ENCODE measurements at places on chromosomes 11 and 22.

DNA sequence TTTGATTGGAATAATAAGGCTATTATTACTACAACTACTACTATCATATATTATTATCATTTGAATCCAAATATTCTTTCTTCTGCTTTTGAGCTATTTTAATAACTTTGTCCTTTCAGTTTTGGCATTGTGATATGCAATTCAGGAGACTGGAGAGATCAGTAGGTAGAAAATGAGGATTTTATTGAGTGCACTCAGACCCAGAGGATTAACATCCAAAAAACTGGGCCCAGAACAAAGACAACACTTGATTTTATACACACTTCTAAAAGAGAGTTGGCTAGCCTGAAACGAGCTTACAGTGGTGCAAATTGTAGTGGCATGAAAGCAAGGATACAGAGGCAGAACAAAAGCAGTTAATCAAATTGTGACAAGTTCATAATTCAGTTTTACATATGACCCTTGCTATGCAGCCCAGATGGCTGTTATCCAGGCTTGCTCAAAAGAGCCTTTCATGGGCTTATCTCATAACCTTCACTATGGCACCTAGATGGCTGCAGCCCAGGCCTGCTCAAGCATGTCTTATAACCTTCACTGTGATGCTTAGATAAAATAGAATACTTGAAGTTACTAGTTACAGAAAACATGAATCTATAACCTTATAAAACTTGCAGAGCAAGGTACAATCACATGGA lies 796.3 kb upstream of the RAG2 start:
- no peak for DNase-seq

GRCh38 chr11:47453365-47453764 lies 4.4 kb upstream of the RAPSN start:
- no peak for DNase-seq

DNA sequence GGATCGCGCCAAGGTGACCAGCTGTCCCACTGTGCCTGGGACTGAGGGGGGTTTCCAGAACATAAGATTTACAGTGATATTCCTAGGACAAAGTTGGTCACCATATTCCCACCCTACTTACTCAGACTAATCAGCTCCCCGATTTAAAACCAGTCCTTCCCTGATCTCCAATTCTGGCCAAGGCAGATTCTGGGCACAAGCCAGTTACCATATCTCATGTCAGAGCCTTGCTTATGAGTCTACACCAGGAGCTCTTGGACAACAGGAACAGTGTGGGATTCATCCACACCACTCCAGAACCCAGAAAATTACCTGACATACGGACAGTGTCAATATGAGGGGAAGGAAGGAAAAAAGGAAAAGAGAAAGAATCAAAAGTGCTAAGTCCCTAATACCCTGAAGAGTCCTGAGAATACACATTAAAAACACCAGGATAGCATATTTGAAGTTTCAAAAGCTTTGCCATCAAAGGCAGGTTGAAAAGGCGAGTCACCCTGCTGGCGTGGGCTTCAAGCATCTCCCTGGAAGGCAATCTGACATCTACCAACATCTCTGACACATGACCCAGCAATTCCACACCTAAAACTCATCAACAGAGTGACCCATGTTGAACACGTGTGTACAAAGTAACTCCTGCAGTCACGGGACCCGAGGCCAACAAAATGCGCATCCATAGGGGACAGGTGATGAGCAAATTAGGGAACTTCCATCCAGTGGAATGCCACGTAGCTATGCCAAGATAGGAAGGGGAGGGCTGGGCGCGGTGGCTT lies 8.0 kb upstream of the IL2RB start:
- no peak for DNase-seq

DNA sequence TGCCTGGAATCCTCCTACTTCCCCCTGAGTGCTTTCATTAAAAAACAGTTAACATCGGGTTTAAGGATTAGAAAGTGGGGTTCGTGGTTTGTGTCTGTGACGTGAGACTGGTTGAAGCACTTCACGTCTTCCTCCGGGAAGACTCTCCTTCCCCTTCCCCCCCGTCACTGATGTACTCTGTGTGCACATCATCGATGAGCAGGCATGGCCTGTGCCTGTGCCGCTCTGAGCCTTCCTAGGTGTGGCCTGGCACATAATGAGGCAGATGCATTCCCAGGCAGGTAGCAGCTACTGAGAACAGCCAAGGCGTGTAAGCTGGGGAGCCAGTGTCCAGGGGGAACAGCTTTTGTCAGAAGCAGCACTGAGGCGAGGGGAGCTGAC lies 93.8 kb downstream of the BCR start:
- DNase-seq: peak; percentile 76

DNA sequence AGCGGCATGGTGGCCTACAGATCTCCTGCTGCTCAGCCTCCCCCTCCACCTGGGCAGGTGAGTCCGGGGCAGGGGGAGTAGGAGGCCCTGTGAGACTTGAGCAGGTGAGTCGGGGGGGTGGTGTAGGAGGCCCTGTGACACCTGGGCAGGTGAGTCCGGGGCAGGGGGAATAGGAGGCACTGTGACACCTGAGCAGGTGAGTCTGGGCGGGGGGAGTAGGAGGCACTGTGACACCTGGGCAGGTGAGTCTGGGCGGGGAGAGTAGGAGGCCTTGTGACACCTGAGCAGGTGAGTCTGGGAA lies 299.3 kb downstream of the BRD1 start:
- DNase-seq: no peak

DNA sequence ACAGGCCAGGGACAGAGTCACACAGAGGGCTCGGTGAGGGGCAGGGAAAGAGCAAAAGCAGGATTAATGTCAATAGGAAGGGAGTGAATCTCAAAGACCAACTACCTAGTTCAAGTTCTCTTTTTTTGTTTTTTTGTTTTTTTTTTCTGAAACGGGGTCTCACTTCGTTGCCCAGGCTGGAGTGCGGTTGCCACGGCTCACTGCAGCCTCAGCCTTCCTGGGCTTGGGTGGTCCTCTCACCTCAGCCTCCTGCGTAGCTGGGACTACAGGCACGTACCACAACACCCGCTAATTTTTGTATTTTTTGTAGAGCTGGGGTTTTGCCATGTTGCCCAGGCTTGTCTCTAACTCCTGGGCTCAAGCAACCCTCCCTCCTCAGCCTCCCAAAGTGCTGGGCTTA lies 9.7 kb upstream of the BCL9L start:
- no peak for DNase-seq

GRCh38 chr22:22919041-22919440 lies 31.4 kb downstream of the IGLL5 start:
- DNase-seq: no peak

DNA sequence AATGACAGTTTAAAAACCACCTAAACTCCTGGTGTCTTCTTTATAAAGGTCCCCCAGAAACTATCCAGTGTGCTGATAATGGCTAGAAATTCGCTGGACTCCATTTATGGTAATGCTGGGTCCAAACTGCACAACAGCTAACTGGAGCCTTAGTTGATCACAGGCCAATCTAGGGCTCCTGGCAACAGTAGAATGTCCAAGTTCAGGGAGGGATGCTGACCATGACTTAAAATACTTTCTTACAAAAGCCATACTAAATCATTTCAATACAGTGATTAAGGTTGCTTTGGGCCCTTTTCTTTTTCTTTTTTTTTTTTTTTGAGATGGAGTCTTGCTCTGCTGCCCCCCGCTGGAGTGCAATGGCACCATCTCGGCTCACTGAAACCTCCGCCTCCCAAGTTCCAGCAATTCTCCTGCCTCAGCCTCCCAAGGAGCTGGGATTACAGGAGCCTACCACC lies 14.5 kb upstream of the GAB2 start:
- DNase-seq: peak; percentile 27

DNA sequence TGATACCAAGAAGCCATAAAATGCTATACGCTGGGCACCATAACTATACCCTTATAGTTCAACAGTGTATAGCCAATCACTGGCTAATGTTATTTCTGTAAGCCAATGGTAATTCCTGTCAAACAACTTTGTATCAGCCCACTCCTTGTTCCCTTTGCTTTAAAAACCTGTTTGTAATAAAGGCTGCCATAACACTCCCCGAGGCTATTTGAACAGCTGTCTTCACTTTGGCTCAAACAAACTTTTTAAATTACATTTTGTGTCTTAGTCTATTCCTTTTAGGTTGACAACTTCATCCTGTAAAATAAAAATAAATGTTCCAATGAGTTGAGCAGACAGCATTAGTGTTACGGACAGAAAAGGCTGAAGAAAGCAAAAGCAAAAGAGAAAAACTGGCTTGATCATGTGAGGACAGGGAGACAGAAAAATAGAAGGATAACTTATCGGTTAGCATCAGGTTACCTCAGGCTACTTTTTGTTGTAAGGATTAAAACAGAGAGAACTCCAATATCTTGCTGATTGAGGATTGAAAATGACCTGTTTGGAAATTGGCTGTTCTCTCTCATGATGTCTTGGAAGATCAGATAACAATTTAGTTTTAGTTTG lies 95.0 kb downstream of the AASDHPPT start:
- DNase-seq: no peak

GRCh38 chr11:123180574-123180973 lies 14.5 kb downstream of the CLMP start:
- no peak for DNase-seq

GRCh38 chr22:34105461-34106062 lies 185.3 kb upstream of the LARGE1 start:
- peak; percentile 73 for DNase-seq

GRCh38 chr11:93525601-93526345 lies 17.4 kb downstream of the SMCO4 start:
- no peak for DNase-seq

- no peak for DNase-seq
These were observed 26.3 kb upstream of the HMGXB4 start for GRCh38 chr22:35230839-35231584.

DNA sequence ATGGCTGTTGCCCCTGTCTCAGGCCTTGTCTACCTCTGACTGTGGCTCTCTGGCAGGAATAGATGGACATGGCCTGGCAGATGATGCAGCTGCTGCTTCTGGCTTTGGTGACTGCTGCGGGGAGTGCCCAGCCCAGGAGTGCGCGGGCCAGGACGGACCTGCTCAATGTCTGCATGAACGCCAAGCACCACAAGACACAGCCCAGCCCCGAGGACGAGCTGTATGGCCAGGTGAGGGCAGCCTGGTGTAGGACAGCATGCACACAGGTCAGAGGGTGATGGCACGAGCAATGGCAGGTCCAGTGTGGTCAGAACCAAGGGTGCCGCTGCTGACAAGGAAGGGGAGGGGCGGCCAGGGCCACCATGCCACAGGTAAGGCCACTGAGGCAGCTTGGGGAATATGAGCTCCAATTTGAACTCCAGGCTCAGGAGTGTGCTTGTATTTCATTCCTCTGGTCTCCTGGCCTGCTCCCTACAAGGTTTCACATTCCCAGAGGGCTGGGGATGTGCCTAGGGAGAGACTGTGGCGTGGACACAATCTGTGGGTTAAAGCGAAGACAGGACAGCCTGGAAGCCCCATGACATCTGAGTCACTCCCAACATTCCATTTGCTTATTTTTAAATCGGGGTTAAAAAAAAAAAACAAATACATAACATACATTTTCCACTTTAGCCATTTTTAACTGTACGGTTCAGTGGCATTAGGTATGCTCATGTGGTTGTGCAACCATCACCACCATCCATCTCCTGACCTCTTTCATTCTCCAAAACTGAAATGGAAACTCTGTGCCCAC lies 562 bp downstream of the FOLR3 start:
- DNase-seq: no peak

GRCh38 chr11:6547177-6547576 lies 50.1 kb downstream of the DNHD1 start:
- DNase-seq: no peak

- no peak for DNase-seq
These were observed 26.3 kb downstream of the STK33 start for GRCh38 chr11:8567602-8568198.

GRCh38 chr11:4095509-4096230 lies 1.1 kb downstream of the RRM1 start:
- no peak for DNase-seq
